Fibroblast of skin of back (primary cell): ENCODE measurements at places on chromosomes 2 and 18.

DNA sequence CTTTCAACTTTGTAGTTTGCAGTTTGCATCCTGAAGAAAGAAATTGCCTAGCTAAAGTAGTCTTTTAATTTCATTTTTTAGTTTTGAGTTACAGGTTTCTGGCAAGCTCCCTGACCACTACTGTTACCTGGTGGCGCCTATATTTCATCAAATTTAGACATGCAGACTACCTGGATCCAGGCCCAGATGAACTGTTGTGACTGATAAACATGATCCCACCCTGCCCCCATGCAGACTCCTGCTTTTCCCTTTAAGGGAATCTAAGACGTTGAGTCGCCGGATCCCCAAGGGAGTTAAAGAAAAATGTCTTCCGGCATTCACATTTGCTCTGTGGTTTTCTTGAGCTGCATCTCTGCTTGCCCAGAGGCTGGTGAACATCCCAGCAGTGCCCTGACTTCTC is 22.2 kb downstream of the METAP1D start:
- peak; percentile 95 for DNase-seq

DNA sequence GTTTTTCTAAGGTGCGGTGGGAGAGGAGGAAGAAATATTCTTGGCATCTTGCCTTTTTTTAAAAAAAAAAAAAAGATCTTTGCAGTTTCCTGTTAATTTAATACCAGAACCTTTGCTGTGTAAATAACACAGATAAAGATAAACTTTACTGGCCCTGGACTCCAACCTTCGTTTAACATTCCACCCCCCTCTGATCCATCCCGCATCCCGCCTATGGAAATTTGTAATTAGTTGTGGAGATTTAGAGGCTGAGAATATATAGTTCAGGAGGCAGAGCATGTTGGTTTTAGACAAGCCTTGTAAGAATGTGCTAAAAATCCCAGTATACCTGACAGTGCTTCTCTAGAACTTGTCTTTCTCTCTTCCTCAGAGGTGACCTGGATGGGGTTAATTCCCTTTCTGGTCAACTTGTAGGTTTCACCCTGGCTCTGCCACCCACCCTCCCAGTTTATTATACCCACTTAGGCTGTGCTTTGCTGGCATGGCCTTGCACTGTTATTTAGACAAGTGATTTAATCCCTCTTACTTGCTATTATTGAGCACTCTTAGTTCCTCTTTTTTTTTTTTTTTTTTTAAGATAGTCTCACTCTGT is 2.9 kb upstream of the C2orf72 start:
- no peak for DNase-seq

GRCh38 chr2:82730811-82731210 is 1728.3 kb downstream of the SUCLG1 start:
- DNase-seq, result peak; percentile 60

DNA sequence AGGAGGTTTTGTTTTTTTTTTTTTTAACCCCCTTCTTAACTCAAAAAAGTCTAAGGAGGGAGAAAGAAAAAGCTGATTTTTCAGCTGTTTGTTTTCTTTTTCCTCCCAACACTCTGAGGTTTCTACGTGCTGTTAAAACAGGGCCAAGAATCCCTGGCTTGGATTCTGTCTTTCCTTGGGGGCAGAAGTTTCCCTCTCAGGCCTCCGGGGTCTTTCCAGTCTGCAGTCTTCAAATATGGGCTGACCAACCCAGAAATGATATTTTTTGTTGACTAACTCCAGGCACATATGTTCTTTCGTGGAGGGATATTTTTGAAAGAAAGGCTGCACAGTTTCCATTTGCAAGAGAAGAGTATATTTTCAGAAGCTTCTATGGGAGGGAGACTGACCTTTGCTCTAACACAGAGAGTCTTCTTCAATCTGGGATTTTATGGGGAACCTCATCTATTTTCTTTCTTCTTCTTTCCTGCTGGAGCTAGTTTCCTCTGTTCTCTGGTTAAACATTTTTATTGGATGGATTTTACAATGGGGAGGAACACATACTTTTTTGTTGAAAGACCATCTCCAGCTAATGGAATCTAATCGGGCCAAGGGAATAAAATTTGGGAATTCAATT is 93.3 kb upstream of the SPRED2 start:
- no peak for DNase-seq

DNA sequence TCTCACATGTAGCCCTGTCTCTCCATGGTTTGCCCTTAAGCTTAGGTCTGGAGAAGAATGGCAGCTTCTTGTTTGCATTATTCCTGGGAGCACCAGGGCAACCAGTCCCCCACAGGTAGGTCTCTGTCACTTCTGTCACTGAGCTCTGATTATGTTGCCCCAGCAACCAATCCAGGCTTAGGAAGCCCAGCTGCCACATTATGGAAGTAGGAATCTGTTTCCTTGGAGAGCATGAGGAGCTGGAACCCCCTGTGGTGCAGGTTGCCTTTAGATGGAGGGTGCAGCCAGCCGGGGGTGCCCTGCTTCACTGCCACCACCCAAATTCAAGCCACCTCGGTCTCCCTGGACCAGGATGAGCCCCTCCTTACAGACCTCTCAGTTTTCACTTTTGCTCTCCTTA is 4.8 kb downstream of the RESP18 start:
- no peak for DNase-seq

DNA sequence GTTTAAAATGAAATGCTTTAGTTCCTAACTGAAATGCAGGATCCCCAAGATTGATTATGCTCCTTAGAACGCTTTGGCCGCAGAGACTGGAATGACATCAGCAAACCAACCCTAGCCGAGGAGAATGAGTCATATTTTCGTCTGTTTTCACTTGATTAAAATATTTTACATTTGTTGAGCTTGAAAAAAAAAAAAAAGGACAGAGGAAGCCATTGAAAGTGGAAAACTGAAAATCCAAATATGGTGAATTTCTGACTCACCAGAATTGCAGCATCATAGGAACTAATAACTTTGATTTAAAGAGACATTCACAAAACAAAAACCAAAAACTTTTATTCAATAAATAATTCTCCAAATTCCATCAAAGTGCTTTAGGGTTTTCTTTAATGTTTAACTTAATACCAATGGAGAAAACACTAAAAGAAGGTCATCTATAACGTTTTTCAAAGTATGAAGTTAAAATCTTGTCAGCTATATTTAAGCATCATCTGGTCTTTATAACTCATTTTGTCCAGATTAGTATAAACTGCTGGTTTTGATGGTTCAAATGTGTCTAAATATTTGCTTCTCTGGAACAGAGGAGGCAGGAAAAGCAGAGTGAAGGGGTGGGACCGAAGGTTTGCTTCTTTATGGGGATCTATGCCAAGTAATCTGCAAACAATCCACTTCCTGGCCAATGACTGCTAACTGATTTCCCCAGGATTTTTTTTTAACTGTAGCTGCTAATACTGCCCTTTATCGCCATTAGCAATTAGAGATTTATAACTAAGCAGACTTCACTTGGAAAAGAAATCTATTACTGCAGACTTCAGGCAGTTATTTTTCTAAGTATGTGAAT is 30.9 kb upstream of the COL5A2 start:
- DNase-seq, result peak; percentile 97

- no peak for DNase-seq
Observed at GRCh38 chr18:7668392-7668791, 101.3 kb downstream of the PTPRM start.

DNA sequence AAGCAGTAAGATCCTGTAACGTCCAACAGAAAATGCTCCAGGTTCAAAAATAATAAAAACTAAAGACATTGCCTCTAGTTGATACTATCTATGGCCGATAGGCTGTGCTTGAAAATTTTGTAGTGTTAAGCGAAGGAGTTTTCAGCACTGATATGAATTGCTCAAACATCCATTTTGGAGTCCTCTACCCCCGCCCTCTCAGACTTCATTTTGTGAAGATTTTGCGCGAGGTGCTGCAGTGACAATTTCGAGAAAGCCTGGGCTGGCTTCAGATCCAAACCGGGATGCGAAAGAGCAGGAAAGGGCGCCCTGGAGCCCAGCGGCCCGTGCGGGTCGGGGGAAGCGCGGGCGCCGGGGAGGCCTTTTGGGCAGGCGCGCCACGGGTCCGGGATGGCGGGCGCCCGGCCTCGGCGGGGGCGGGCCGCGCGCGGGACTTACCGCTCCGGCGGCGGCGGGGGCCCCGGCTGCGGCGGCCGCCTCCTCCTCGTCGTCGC is 1.8 kb downstream of the SP3 start:
- DNase-seq, result peak; percentile 78

GRCh38 chr18:43279015-43279744 is 1.9 kb upstream of the SYT4 start:
- peak; percentile 1 for DNase-seq

DNA sequence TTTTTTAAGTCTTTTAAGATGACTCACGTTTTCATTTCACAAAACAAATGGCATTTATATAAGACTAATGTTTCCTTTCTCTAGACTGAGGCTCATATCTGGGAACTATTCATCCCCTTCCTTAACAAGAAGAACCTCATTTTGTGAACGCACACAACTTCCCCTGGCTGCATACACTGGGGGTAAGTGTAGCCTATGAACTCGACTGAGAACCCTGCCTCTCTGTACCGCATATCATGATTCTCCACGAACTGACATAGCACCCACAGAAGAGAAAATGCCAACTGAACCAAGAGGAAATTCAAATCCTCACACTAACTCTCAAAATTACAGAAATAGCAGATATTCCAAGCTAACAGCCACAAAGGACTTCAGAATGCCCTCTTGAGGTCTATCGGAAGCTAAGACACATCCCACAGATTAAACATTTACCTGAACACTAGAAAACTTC is 236.7 kb downstream of the TCF4 start:
- peak; percentile 62 for DNase-seq

GRCh38 chr2:174007010-174007409 is 41.8 kb upstream of the SP3 start:
- DNase-seq, result no peak

GRCh38 chr2:16671760-16672159 is 6.1 kb upstream of the CYRIA start:
- DNase-seq, result no peak

- DNase-seq, result no peak
Observed at GRCh38 chr2:173754165-173754564, 211.0 kb downstream of the SP3 start.

DNA sequence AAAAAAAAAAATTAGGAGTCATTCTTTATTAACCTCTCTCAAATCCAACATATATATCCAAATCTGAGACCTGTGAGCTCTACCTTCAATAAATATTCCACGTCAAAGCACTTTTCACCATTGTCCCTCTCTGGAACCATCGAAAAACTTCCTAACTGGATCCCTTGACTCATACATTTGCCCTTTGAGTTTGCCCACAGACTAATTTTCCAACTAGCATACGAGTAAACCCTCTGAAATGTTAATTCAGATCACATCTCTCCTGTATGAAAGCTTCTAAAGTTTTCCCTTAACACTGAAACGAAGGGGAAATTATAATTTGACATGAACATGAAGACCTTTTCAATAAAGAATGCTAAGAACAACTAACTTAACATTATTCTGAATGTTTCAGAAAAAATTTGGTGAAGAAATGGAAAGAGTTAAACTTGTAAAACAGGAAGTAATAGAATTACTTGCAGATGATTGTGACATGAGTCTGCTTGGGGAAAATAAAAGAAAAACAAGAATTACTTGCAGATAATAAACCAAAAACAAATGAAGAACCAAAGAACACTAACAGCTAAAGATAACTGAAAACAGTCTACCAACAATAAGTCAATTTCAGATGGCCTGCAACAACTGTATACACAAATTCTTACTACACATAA is 110.6 kb downstream of the C2orf74 start:
- DNase-seq, result peak; percentile 38

GRCh38 chr18:78783564-78783960 is 196.1 kb upstream of the SALL3 start:
- DNase-seq, result no peak

- DNase-seq, result no peak
Observed at GRCh38 chr2:239856620-239857285, 168.4 kb downstream of the NDUFA10 start.

GRCh38 chr2:235500110-235500760 is 6.4 kb downstream of the AGAP1 start:
- no peak for DNase-seq

- no peak for DNase-seq
Observed at GRCh38 chr18:43195421-43195820, 79.9 kb upstream of the RIT2 start.

GRCh38 chr2:96594282-96594681 is 43.8 kb downstream of the KANSL3 start:
- no peak for DNase-seq

DNA sequence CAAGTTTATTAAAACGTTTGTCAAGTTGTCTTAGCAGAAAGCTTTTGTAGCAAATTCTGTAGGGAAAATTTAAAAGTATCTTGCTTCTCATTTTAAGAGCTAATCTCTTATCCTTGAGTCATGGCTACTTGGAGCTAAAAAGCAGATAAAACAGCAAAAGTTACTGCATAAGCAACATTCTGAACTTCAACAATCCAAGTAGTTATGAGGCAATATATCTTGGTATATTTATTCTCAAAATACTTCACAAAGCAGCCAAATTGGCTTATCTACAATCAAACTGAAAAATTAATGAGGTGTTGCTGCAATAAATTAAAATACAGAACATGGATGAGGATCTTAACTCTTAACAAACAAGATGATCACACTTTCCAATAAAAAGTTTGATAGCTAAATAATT is 306.5 kb downstream of the PIEZO2 start:
- no peak for DNase-seq

- DNase-seq, result no peak
Observed at GRCh38 chr18:37864122-37864521, 298.5 kb upstream of the CELF4 start.

DNA sequence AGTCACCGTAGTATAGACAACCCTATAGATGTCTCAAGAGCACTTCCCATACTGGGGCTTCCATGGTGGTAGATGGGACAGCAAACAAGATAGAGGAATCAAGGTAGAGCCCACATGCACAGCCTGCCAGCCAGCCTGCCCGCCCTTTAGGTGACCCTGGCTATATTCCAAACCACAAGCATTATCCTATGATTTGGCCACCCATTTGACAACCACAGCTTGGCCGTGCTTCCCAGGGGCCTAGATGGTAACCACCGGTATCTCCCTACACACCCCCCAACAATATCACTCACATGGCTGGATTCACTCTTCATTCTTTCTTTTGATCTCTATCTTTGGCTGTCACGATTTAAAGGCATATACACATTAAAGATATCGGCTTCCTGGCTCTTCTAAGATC is 85.3 kb downstream of the CDK15 start:
- DNase-seq, result no peak

DNA sequence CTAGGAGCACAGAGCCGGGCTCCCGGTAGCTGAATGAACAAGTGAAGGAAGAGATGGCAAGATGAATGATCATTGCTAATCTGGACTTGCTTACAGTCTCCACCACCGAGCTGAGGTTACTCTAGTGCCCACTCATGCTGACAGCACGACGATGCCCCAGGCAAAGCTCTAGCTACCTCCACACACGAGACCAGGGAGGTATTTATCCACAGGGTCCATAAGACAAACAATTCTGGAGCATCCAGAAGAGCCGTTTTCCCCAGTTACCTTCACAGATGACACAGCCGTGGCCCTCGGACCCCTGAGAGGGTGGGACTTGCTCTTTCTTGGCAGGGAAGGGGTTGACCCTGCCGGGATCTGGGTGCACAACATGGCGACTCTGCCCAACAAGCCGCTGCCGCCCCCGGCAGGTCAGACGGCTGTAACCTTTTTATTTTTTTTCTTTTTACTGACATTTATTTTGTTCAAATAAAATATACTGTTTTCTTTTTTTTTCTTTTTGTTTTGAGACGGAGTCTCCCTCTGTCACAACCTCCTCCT is 120.3 kb downstream of the PXDN start:
- no peak for DNase-seq
